ENCODE measurements at places on chromosomes 7 and 10.

DNA sequence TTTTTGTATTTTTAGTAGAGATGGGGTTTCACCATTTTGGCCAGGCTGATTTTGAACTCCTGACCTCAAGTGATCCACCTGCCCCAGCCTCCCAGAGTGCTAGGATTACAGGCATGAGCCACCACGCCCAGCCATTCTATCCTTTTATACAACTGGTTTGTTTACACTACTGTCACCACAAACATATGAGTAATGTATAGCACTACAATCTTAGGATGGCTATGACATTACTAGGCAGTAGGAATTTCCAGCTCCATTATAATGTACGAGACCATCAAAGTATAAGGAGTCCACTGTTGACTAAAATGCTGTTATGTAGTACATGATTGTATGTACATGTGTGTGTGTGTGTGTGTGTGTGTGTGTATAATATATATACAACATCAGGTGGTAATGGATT lies 1126.1 kb upstream of the LRRN3 start:
- no peak for DNase-seq

DNA sequence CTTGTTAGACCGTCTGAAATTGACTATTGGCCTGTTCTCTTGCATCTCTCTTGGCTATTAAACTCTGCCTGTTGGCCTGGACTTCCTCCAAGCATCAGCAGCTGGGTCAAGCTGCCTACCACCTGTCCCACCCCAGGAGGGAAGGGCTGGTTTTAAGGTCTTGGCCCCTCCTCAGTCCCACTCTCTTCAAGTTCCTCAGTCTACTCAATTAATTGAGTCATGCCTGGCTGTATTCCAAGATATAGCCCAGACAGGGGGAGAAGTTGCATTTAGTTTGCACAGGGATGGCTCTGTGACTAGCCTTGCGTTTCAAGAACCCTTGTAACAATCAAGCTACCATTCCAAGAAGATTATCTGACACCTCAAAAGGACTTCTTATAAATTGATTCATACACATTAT lies 113.8 kb upstream of the GLI3 start:
- no peak for DNase-seq

- DNase-seq: no peak
Observed at GRCh38 chr7:1851721-1852516, 181.8 kb downstream of the ELFN1 start.

DNA sequence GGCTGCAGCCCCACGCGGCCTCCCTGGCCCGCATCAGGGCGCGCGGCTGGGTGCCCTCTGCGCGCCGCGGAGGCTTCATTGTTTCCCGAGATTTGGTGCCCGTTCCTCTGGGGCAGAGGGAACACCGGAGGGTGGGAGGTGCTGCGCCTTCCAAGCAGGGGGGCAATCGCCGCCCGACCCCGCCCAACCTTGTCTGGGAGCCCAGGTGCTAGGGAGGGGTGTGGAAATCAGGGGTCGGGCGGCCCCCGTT lies 1.0 kb upstream of the NRP1 start:
- no peak for DNase-seq

- no peak for DNase-seq
Observed at GRCh38 chr10:113735913-113736312, 15.6 kb upstream of the PLEKHS1 start.
